RCC 7860 (cell line): ENCODE measurements at places on chromosomes 2 and 18.

GRCh38 chr18:41490861-41491260, 464.2 kb upstream of the PIK3C3 start:
- DNase-seq, result no peak

DNA sequence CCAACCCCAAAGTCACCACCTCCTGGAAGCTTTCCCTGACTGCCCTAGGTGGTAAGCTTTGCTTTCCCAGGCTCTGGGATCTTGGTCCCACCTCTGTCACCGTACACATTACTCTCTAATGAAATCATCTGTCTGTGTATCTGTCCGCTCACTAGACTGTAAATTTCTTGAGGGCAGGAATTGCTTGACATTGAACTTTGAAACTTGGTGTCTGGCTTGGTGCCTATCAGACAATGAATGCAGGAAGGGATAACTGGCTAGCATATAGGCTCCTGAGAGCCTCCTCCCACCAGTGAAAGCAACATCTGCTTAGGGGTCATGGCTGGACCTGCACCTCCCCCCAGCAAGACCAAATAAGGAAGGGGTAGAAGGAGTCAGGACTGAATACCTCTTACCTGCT, 155.7 kb downstream of the TNS1 start:
- no peak for DNase-seq

GRCh38 chr18:46632401-46633071, 24.5 kb downstream of the LOXHD1 start:
- DNase-seq, result peak; percentile 69

- DNase-seq, result no peak
These were observed 3.1 kb upstream of the ABCB11 start for GRCh38 chr2:169034256-169034655.

- DNase-seq, result no peak
These were observed 104.5 kb downstream of the TDRD15 start for GRCh38 chr2:21228041-21228895.

DNA sequence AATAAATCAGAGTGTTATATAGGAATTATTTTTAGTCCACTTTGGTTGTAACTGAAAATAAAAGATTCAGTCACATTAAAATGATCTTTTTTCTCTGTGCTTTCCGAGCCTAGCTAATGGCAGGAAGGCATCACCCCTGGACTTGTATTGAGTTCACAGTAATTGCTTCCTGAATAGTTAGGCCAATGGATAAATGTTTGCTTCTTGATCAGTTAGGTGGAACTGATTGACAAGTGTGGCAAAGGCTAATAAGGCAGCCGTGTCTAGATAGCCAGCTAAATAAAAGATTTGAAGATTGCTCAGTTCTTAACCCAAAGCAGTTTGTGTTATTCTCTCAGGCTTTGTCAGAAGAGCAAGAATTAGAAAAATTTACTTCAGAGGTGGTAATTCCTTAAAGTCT, 20.8 kb downstream of the FAM171B start:
- DNase-seq, result no peak

- peak; percentile 18 for DNase-seq
These were observed 105.9 kb downstream of the RBMS1 start for GRCh38 chr2:160387558-160388262.

- DNase-seq, result no peak
These were observed 27.7 kb downstream of the BIRC6 start for GRCh38 chr2:32384529-32384928.

- no peak for DNase-seq
These were observed 154.3 kb downstream of the TCF4 start for GRCh38 chr18:55433648-55434047.

- DNase-seq, result no peak
These were observed 152.8 kb downstream of the SMAD2 start for GRCh38 chr18:47777626-47778025.
